ENCODE measurements at places on chromosomes 16 and 17.

- DNase-seq = no peak
Observed at GRCh38 chr17:8947201-8947600, 18.3 kb downstream of the PIK3R5 start.

- peak; percentile 53 for DNase-seq
Observed at GRCh38 chr16:3880623-3881498, at the start of gene CREBBP. CREBBP (minus strand) TSS chr16:3880713; CDS start chr16:3879916, 797 bp downstream.

DNA sequence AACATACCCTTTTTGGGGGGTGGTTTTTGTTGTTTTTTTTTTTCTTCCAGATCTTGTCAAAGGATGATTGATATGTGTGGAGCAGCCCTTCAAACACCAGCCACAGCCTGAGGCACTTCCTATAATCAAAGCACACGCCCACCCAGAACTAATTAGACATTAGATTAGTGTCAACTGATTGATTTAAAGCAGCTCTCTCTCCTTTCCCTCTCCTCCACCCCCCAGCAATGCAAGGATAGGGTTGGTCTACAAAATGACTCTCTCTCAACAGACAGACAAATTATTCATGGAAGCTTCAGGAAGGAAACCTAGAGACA is 250.3 kb upstream of the SOX9 start:
- no peak for DNase-seq

GRCh38 chr17:45247429-45248131 is 14.3 kb downstream of the SPATA32 start:
- peak; percentile 98 for DNase-seq

DNA sequence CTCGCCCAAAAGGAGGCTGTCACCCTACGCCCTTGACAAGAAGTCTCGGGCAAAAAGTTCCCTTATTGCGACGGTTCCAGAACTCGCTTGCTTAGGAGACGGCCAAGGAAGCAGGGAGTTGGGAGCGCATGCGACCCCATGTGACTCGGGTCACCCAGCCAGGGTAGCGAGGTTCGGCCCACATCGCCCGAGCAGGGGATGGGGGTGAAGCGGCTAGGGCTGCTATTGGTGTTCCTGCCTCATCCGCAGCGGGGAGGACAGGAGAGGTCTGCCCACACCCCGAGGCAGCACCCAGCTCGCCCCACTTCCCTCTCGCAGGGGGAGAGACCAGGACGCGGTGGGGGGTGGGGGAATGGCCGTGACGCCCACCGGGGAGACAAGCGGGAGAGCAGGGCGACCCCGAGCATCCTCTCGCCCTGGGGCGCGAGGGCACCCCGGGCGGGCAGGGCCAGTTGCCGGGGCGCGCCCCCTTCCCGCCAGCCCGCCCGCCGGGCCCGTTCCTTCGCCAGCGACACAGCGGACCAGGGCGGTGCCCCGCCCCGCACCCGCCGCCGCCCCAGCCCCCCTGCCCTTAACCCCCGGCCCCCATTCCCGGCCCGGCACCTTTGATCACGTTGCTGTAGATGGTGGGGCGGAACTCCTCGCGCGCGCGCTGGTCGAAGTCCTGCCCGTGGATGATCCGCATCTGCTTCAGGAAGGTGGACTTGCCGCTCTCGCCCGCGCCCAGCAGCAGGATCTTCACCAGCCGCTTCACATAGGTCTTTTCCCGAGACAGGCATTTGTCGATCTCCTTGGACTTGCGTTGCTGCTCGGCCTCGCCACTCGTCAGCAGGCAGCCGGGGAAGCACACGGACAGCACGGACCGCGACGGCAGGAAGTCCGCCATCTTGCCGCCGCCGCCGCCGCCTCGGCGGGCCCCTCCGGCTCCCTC is 567 bp downstream of the GNA13 start:
- no peak for DNase-seq

GRCh38 chr16:81185416-81185815 is 53.1 kb upstream of the BCO1 start:
- DNase-seq = no peak

GRCh38 chr17:42354956-42355843 is 33.0 kb downstream of the STAT3 start:
- DNase-seq = no peak

DNA sequence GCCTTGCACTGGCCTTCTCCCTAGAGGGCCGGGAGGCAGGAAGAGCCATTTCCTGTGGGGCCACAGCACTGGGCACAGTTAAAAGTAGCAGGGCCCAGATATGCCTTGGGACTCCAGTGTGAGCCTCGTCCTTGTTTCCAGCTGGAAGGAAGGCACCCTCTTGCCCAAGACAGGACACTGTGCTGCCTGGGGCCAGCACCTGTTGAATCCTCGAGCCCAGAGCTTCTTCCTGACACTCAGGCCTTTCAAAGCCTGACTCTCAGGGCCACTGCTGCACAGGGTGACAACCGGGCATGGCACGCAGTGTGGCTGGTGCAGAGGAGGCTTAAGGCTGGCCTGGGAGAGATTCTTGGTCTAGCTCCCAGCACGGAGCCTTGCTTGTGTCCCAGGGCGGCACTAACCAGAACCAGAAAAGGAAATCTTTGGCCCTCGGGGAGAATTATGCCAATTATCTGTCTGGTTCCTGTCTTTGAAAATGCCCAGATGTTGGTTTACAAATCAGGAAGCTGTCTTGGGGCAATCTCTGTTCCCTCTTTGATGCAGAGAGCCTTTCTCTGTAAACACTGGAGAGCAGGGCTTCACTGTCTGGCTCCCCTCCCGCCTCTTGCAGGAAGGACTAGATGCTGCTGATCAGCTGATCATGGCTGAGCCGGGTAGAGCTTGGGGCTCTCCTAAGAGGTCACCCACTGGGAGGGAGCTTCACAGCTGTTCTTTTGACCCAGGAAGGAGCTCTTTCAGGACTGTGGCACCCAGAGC is 11.1 kb downstream of the LDHD start:
- DNase-seq = peak; percentile 9

DNA sequence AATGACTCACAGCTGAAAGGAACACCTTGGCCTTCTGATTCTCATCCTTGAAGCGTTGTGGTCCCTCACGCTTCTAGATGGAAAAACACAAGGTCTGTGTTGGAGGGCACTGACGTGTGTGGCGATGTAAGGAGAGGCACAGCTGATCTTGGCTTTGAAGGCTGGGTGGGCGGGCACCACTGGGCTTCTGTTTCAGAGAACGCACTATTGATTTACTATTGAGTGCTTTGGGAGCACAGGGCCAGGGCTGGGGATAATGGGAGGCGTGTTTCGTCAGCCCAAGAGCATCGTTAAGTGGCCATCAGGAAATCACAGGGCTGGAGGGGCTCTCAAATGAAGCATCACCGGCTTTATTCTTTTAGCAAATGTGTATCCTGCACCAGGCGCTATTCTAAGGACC is 70.7 kb downstream of the CMIP start:
- no peak for DNase-seq

GRCh38 chr17:59466946-59467801 is 98.2 kb upstream of the DHX40 start:
- no peak for DNase-seq

GRCh38 chr16:66274335-66275110 is 92.0 kb upstream of the CDH5 start:
- DNase-seq = peak; percentile 73

All from 8988T (cell line).